ENCODE measurements at places on chromosomes 3 and 15.

DNA sequence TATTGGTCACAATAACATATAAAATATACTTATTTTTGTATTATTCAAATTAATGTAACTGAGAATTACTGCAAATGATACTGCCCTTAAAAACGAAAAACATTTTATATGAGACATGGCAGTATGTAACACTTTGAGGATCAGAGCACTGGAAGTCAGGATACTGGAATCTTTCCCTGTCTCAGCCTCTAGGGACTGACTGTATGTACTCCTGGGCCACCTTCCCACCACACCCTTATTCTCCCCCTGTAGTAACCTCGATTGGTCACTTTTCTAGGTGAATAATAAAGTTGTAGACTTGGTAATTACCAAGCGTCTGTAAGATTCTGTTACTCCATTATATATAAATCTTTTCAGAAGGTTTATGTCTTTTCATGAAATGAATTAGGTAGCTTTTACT is 43.0 kb downstream of the LRRC49 start:
- no peak for DNase-seq

DNA sequence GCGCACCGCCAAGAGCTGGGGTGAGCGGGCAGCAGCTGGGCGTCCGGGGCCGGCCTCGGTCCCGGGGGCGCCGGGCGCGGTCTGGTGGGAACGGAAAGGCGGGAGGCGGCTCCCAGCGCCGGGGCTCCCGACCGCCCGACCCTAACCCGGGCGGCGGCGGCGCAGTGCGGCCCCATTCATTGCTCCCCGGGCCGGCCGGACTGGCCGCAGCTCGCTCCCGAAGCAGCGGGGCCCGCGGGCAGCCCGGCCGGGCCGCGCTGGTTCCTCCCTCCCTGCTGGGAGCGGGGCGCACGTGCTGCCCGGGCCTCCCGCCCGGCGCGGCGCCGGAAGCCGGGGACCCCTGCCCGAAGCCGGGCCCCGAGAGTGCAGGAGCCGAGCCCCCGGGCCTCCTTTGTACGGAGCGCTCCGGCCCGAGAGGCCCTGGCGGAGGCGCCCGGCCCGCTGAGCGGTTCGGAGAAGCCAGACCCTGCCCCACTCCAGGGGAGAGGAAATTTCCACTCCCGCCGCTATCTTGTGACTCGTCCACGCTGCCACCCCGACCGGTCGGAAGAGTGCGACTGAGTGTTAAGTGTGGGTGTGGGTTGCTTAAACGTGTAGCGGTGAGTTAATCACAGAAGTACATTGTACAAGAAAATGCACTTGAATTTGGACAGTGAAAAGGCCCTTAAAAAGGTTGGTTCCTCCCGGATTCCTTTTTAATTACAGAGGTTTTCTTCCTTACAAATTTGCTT is 613 bp downstream of the ATP1B3 start:
- DNase-seq: peak; percentile 64

GRCh38 chr3:106006001-106006400 is 137.2 kb upstream of the CBLB start:
- no peak for DNase-seq

DNA sequence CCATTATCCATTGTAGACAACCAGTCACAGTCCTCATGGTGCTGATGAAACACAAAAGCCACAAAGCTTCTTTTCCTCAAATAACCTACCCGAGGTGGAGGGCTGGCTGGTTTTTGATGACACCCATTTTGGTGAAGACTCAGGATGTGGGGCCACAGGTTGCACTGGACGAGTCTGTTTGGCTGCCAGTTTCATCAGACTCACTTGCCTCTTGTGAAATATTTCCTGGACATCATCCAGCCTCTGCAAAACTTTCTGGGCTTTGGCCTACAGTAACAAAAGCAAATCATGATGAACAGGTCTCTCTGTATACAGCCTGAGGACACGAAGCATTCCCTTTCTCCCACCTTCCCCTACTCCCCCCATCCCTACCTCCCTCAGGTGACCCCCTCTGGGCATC is 42.2 kb downstream of the B3GNT5 start:
- no peak for DNase-seq

GRCh38 chr15:68213991-68214837 is 9.1 kb upstream of the CALML4 start:
- DNase-seq: no peak

GRCh38 chr3:143643905-143644304 is 204.4 kb downstream of the SLC9A9 start:
- DNase-seq: no peak

GRCh38 chr3:148066802-148067201 is 630.9 kb upstream of the AGTR1 start:
- DNase-seq: no peak

DNA sequence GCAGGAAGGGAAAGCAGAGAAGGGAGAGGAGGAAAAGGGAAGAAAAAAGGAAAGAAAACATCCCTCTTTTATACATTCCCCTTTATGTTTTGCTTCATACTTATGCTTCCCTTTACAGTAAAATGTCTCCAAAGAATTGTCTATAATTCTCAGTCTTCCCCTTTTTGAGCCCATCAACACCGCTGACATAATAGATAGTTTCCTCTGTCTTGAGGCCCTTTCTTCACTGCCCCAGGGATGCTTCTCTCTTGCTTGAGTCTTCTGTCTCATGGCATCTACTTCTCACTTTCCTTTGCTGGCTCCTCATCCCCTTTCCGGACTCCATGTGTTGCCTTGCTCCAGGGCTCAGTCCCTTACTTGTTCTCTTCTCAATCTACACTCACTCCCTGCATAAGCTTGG is 99.7 kb upstream of the DAZL start:
- DNase-seq: no peak

- DNase-seq: no peak
Observed at GRCh38 chr15:82681371-82681770, 28.3 kb downstream of the AP3B2 start.

GRCh38 chr3:31275583-31275982 is 257.1 kb upstream of the STT3B start:
- DNase-seq: no peak

DNA sequence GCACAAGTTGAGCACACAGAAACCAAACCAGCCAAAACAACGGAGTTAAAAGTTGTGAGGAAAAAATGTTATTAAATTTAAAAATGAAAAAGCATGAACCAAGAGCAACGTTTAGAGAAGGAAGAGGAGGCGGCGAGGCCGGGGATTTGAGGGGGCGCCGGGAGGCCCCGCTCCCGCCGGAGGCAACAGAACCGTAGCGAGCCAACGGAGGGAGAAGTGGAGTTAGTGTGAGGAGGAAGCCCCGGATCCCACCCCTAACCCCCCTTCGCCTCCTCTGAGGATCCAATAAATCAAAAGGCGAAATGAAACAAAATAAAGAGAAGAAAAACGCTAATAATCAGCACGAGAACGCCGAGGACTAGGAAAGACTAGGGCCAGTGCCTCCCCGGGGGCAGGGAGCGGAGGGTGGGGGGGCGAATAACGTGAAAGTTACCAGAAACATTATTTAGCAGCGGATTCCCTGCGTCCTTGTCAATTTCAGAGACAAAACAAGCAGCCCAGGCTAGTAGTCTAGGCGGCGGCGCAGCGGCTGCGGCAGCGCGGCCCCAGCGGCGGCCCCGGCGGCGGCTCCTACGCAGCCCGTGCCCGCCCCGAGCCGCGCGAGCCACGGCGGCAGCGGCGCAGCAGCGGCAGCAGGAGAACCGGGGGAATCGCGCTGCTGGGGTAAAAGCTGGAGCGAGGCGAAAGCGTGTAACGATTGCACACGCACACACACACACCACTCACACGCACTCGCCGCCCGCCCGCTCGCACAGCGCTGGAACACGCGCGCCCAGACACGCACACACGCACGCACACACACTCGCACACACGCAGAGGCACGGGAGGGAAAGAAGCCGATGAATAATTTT is 1.7 kb downstream of the MEIS2 start:
- DNase-seq: no peak

GRCh38 chr3:77063423-77063822 is 23.5 kb downstream of the ROBO2 start:
- no peak for DNase-seq

- DNase-seq: no peak
Observed at GRCh38 chr3:151923901-151924300, 50.5 kb downstream of the SUCNR1 start.

DNA sequence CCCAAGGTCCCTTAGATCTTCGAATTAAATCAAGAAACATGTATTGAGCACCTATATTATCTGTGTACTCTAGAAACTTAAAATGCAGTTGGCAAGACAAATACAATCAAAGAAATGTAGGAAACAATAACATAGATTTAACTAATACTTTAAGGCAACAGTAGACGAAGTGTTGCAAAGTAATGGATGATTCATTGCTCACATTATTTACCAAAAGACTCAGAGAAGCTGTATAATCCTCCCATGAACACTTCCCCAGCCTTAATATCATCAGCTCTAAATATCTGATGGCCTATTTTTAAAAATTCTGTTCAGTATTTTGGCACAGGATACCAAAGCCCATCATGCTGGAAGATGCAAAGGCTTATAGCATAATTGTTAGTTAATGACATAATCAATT is 272.1 kb upstream of the TTC14 start:
- no peak for DNase-seq

DNA sequence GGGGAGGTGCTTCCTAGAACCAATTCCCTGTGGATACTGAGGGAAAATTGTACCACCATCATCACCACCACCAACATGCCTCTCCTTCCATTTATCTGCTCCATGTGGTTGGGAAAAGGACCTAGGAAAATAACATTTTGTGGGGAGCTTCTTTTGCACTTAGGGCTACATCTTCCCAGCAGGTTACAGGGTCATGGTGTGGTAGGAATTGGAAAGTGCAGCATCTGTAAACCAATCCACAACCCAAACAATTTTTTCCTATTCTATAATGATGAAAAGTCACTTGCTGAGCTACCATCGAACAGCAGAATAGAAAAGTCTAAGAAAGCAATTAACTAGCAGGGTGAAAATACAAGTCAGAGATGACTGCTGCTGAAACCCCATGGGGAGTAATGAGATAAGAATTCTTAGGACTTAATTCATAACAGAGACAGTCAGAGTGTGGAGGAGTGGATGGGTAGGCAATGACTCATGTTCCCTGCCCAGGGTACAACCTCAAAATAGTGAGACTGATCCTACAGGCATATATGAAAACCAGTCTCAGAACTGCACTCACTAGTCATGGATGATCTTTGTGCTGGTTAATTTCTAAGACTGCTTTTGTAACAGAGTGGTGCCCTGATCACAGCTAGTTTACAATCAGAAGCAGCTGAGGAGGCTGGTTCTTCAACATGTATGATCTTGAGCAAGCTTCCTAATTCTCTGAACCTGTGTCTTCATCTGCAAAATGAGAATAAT is 38.1 kb upstream of the LEKR1 start:
- no peak for DNase-seq

- no peak for DNase-seq
Observed at GRCh38 chr3:114858329-114858728, 288.8 kb downstream of the ZBTB20 start.

GRCh38 chr3:193662757-193663322 is 69.8 kb downstream of the OPA1 start:
- no peak for DNase-seq

- no peak for DNase-seq
Observed at GRCh38 chr3:136624894-136625815, 127.0 kb downstream of the STAG1 start.

GRCh38 chr3:48215466-48215865 is 7.8 kb upstream of the CAMP start:
- DNase-seq: no peak

DNA sequence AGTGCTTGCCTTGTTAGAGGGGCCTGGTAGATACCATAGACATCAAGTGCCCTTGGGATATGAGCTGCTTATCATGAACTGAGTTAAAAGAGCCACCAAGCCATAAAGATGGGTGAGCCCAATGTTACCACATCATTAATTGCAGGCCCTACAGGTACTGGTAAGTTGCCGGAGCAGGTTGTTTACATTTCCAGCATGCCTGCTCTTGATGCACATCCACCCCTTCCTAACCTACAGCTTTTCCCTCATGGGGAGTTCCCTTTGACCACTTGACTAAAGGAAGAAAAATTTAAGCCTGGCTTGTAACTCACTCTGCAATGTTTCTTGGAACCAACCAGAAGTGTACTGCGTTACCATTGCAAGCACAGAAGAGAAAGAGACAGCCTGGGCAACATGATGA is 24.7 kb upstream of the ULK4 start:
- DNase-seq: no peak

GRCh38 chr15:80275961-80276360 is 23.9 kb upstream of the CTXND1 start:
- DNase-seq: no peak

- no peak for DNase-seq
Observed at GRCh38 chr3:122678506-122678905, 2.1 kb upstream of the PARP14 start.

DNA sequence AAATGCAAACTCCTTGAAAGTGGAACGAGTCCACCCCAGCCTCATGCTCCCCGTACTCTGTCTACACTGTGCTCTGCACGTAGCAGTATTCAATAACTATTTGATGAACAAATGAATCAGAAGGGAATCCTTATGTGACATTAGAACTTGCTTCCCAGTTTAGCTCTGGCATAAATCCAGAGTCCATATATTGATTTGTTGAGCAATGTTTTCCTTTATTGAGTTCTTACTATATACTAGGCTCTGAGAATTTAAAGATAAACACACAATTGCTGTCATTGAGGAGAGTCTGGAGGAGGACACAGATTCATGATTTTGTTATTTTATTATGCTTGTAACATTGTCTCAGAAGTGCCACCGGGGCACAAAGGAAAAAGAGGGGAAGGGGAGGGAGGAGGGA is 71.1 kb upstream of the GATM start:
- DNase-seq: no peak

DNA sequence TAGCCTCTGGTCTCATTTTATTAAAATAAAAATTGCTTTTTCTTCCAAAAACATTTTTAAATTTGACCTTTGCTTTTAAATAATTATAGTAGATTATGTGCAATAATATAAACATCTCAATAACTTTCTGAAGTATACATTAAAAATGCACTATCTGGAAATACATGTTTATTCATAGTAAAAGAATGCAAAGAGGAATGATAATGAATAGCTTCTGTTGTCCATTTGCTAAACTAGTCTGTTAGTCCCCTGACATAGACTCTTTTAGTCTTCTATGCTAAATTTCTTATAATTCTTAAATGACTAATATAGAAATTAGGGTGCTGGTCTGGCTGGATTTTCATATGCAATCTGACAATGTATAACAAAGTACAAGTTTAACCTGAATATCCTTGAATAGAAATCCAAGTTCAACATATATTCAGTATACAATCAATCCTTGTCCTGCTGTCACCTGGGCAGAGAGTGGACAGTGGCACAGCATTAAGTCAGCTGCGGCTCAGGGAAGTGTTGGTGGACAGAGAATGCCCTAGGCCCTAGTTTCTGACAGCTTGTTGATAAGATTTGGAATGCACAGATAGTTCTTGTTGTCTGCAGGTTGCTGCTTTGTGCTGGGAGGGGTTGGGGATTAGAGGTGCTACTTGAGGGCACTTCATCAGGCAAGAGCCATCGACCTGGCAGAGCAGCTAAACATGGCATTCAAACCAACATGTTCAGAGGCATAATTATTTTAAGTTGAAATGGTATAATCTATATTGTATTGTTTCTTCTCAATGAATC is 161.7 kb downstream of the MBNL1 start:
- DNase-seq: no peak

DNA sequence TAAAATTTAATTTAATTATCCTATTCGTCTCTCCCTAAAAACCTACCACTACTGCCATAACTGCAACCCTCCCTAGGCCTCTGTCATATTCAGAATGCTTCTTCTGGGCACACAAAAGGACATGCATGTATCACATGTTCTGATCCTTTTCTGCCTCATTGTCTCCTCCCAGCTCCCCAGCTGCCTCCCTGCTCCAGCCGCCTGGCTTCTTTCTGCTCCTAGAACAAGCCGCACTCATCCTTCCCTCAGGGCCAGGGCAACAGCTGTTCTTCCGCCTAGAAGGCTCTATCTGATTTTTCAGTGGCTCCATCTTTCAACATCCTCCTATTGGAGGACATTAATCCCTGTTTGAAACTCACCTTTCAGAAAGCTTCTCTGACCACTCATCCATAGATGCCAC is 38.6 kb downstream of the TMED3 start:
- no peak for DNase-seq

Data from stimulated activated CD4-positive, alpha-beta T cell treated with anti-CD3 and anti-CD28 coated beads, TNF-alpha, amount 100 ng/mL, for 4 hours (primary cell).